MM.1S (cell line): ENCODE measurements at places on chromosomes 7 and 10.
A peak's percentile ranks its signal among the peaks of the same experiment; 100 is the strongest.

GRCh38 chr7:104960741-104961448, 53.1 kb upstream of the KMT2E start:
- DNase-seq: no peak

DNA sequence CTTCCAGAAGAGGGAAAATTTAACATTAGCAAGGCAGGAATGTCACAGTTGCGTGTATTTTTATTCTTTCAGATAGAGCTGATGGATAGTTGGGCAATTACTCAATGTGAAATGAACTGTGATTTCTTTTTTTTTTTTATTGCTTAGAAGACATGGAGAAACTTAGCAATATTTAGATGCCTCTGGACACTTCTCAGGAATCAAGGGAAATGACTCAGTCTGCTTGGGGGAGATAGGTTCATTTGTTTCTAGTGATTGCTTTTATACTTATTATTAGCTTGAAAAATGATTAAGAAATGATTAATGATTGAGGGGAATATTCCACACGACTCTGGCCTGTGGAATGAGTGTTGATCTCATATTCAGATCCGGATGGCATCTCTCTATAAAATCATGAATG, 33.1 kb upstream of the TBX20 start:
- no peak for DNase-seq

DNA sequence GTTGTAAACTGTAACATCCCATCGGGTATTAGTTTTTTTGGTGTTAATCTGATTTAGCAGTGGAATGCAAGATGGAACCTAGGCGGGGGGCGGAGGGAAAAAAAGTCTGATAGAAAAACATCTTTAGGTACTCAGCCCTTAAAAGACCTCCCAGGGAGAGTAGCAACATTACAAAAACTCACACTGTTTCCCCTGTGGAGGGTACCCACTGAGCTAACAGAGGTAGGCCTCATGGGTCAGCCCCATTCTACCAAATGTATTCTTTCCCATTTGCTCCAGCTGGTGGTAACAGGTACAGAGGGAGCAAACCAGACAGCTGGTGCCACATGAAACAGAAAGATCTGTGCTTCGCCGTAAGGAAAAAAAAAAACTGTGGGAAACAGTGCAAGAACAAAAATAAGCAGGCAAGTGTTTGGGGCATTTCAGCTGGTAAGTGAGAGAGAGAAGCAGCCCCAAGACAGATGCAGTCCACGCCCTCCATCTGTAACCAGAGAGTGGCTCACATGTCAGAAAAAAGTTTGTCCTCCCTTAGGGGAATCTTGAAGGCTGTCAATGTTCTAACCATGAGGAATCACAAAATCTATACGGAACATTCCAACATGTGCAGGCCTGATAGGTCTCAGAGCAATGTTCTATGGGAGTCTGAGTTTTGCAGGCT, 65.3 kb downstream of the HOXA1 start:
- DNase-seq: no peak

DNA sequence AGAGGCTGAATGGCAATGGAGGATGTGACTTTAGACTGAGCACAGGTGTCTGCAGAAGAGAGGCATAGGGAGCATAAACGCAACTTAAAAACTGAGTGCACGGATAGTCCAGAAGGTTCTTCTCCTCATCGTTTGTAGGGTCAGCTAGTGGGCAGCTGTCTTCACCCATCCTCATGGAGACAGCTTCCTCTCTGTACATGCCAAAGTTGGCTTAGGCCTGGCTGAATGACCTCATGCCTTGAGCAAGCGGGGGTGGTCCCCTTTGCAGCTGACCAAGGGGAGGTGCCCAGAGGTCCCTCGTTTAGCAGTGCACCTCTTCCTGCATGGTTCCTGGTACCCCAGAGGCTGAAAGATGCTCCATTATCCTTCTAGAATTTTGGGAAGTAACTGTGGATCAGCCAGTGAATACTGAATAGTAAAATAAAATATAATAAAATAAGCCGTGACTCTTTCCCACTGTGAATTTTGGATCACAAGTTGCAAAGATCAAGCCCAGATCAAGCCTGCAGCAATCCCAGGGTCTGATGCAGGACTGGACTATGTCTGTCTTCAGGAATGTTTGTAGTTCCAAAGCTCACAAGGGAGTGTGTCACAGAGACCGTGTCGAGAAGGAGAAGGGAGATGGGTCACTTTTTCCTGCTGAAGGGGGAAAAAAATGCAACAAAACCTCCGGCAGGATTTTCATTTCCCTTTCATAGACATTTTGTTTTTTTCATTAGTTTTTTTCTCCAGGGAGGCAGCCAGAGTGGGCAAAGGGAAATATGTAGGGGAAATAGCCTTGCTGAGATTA, 295.3 kb upstream of the MKI67 start:
- DNase-seq: no peak

GRCh38 chr7:28207486-28208158, 27.0 kb upstream of the JAZF1 start:
- peak; percentile 68 for DNase-seq

DNA sequence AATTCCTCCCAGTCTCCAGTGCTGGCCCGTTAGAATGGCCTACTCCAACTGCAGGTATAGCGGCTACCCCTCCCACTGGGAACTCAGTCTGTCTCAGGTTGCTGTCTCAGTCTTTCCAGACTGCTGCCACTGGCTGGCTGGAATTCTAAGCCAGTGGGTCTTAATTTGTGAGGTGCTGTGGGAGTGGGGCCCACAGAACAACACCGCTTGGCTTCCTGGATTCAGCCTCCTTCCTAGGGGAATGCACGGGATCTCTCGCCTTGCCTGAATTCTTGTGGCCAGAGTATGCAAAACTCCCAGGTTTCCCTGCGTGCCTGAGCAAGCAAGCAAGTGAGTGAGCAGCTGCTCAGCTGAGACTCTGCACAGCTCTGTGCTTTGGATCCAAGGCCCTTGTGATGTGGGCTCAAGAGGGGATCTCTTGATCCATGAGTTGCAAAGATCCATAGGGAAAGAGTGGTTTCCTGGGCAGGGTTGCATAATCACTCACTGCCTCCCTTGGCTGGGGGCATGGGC, 41.5 kb upstream of the GPR141 start:
- no peak for DNase-seq

- no peak for DNase-seq
Observed at GRCh38 chr10:100182281-100182680, 3.5 kb downstream of the ERLIN1 start.

- DNase-seq: no peak
Observed at GRCh38 chr10:77983384-77984341, 45.7 kb downstream of the POLR3A start.

DNA sequence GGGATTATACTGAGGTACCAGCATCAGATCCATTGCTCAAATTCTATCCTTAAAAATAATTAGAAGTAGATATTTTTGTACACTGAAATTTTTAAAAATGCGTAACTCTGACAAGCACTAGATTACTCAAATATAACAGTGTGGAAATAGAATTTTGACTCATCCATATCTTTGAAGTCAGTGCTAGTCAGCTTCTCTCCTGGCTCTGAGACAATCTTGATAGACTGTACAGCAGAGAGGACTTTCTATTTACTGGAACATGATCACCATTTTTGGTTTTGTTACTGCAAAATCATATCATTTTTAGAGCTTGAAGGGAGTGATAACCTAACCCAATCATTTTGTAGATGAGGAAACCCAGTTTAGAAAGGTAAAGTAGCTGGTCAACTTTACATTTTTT, 195.0 kb downstream of the MTERF1 start:
- DNase-seq: no peak

DNA sequence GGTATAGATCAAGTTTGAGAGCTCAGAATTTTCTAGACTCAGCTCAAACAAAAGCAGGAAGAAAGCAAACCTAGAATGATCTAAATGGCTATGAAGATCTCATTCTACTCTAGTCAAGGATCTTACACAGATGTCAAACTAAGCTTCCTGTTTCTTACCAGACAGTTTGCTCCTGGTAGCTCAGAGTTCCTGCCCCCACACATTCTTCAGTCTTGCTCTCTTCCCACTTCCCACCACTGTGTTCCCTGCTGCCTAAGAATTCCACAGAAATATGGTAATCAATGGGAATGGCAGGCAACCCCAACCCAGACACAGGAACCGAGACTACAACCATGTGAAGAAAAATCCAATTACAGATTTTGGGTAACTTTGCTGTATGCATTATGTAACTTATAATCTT, 133.4 kb upstream of the PTN start:
- no peak for DNase-seq

GRCh38 chr10:35341521-35341920, 5.2 kb downstream of the CCNY start:
- DNase-seq: peak; percentile 89

DNA sequence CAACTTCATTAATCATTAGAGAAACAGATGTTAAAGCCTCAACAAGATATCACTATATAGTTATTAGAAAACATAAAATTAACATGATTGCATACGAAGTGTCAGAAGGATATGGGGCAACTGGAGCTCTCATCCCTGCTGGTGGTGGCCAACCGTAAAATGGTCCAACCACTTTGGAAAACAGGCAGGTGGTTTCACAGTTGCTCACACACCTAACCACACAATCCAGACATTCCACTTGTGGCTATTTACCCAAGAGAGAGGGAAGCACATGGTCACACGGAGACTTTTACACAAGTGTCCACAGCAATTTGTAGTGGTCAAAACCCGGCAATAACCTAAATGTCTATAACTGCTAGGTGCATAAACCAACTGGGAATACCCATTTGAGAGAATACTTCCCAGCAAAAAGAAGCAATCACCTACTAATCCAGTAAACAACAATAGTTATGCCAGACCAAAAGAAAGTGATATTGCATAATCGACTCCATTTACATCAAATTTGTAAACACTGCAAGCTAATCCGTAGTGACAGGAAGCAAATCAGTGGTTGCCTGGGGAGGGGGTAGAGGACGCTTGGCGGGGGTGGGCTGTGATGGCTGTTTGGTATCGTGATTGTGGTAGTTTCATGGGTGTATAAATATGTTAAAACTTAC, 91.8 kb downstream of the LARP4B start:
- DNase-seq: no peak

DNA sequence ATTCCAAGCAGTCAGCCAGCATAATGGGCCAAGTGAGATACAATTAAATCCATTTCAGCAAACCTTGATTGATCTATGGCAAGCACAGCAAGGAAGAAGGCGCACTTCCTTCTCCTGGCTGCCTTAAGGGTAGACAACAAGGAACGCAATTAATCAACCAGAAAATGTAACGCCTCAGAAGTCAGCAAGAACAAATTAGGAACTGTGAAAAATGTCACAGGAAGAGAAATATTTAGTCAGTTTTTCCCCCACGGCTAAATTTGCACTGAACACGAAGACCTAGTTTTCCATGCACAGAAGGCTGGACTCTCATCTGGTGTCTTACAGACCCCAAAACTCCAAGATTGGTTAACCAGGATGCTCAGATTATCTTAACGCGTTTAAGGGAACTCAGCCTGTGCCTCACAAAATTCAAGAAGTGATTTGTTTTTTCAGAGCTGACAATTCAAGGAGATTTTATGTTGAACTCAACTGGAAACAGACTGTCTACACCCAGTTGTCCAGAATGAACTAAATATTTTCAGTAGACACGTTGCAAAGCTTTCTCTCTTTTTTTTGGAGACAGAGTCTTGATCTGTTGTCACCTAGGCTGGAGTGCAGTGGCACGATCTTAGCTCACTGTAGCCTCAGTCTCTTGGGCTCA, 14.2 kb downstream of the SNX8 start:
- DNase-seq: no peak

- DNase-seq: no peak
Observed at GRCh38 chr10:23405540-23405939, 33.3 kb upstream of the OTUD1 start.
